GM12891 (cell line): ENCODE measurements at places on chromosomes 3 and 15.

- DNase-seq = no peak
Observed at GRCh38 chr3:120664926-120665325, 17.1 kb downstream of the HGD start.

DNA sequence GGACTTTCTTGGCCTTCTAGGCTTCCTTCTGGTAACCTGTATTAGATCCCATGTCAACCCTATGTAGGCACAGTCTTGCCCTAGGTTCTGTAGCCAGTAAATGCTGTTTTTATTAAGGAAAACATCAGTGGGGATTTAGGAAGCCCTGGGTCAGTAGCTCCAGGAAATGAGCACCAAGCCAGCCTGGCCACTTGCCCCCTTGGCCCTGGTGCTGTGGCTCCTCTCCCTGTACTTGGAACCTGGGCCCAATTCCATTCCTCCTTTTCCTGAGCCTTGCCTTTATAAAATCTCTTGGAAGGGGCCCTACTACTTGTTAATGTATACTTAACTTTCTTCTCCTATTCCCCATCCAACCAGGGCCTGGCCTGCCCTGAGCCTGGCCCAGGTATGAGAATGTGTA, 243.8 kb upstream of the TPRG1 start:
- no peak for DNase-seq

DNA sequence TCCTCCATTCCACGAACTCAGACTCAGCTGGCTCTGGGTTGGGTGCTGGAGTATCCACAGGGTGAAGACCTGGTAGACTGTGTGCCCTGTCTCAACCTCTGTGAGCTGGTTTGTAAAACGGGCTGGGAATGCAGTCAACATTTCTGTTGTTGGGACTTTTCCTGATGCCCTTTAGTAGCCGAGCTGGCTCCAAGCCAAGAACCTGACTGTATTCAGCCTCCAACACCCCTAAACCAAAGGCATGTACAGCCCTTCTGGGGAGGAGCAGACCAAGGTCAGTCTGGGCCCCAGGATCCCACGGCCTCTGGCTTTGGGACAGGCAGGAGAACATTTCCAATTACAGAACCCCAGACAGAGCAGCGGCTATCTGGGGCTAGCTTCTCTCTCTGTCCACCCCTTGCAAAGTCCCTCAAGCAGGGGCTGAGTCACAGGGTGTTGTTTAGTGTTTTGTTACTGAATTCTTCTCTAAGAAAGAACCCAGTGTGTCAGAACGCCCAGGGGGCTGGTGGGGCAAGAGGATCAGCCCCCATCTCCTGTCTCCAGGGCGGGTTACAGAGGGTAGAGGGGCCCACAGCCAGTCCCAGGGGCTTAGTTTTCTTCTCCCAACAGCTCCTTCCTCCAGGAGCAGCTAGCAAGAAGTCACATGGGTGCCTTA, 56.8 kb upstream of the SLC6A6 start:
- DNase-seq = no peak

DNA sequence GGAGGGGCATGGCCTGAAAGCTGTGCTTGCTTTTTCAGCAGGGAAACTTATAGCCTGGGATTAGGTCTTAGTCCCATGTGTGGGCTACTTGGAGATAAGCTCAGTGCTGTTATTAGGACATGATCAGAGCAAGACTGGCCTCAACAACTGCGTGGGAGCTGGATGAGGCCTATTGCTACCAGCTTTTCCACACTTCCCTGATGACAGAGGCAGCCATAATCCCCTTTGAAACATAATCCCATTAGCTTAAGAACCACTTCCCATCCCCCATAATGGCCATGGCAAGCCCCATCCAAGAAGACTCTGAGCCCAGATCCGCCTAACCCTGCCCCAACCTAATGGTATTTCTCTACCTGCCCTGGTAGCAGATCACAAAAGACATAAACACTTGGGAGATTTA, 26.6 kb upstream of the GK5 start:
- DNase-seq = no peak

DNA sequence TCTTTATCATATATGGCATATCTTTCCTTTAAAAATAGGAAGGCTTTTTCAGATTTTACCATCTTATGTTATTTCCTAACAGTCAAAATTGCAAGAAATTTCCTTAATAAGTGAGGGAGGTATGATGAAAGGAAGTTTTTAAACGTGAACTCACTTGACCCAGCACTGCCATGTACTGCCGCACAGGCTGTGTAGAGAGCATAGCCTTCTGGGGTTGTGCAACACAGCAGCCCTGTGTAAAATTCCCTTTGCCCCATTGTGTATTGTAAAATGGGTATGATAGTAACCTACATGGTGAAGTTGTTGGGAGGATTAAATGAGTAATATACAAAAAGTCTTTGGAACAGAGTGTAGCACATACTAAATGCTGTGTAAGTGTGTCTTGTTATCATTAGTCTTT, 78.6 kb downstream of the PEX5L start:
- no peak for DNase-seq

- no peak for DNase-seq
Observed at GRCh38 chr3:156148345-156148945, 28.1 kb downstream of the KCNAB1 start.

- DNase-seq = no peak
Observed at GRCh38 chr3:19711160-19711782, 222.7 kb downstream of the EFHB start.

GRCh38 chr15:81170511-81170910, 26.2 kb upstream of the IL16 start:
- DNase-seq = no peak
